GM04504 (cell line): ENCODE measurements at places on chromosomes 2 and 18.

- no peak for DNase-seq
These were observed 291.2 kb upstream of the DDX18 start for GRCh38 chr2:117523267-117523666.

DNA sequence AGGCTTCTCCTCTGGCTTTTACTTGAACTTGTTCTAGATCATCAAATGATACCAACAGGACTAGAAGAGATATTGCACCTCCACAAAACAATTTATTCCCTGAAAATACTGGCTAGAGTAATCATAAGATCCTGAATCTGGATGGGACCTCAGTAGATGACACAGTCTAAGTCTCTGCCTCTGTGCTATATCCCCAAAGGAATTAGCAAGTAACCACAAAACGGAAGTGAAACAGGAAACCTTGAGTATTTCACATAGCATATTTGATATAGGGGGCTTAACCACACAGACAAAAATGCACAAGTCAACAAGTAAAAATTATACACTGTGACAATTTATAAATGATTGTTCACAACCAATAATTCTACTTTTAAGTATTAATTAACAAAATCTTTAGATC lies 456.9 kb upstream of the TNP1 start:
- DNase-seq, result no peak

- DNase-seq, result no peak
These were observed 78.6 kb downstream of the FAM228A start for GRCh38 chr2:24253303-24253919.

DNA sequence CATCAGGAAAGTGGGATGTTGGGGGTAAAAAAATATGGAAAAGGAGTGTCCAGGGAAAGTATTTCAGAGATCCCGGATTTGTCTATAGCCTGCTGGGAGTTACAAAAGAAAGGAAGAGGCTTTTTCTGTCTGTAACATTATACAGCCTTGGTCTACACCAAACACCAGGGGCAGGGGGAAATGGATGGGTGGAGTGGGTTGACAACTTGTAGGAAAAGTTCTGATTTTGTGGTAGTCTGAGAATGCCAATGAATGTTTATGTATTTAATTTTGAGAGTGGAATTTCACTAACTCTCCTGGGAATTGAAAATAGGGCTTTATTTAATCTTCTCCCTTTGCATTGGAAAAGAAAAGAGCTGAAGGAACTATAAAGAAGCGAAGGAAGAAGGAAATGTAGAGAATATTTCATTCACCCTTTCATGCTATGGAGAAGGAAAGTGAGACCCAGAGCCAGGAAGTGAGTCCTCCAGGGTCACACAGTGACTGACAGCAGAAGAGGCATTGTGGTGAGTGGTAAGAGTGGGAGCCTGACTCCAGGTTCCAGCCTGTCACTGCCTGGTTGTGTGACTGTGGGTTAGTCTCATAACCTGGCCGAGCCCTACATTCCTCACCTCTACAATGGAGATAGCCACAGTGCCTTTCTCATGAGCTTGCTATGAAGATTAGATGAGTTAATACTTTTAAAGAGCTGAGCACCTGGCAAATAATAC lies 346.3 kb upstream of the TNP1 start:
- no peak for DNase-seq
